ENCODE measurements at places on chromosomes 16 and 17. TPM values are rescaled to one million over a fixed set of nuclear protein-coding genes. Genes with fewer than 3 reads are reported as not detected.

DLX4 gene
- 1.3 TPM for total RNA-seq

MEOX1 gene
- total RNA-seq, result not detected

GRCh38 chr17:31564291-31564690 is 172.8 kb downstream of the RAB11FIP4 start:
- DNase-seq, result no peak

GRCh38 chr17:8557176-8557806 is 73.2 kb downstream of the MYH10 start:
- DNase-seq, result no peak

- DNase-seq, result peak; percentile 57
These were observed 178.7 kb downstream of the SEC14L1 start for GRCh38 chr17:77319211-77320043.

DNA sequence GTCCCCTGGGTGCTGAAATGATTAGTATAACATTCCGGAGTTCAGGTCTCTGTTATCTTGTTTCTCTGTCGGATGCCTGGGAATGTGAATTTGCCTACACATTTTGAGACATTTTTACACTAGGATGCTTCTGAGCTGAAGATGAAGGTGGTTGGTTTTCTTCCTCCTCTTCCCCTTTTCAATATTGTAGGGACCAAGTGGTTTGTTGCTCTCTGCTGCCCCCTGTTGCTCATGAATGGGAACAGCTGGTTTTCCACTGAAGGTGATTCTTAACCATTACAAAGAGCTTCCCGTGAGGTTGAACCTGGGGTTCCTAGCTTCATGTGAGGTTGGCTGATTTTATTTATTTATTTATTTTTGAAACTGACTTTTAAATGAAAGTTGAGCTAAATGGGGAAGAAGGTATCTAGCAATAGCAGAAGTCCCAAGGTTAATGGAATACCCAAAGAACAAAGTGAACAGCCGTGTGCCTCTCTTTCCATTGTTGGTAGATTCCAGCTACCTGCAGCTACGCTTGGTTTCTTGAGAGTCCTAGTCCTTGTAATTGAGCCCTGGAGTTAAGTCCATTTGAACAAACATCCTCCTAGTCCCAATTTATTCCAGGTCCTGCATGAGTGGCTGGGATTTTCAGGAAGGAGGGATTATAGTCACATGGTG is 983.9 kb upstream of the EEF2KMT start:
- peak; percentile 36 for DNase-seq

EME1 gene
- 38.2 TPM for total RNA-seq

NTHL1 gene
- 51.5 TPM for total RNA-seq

CDH15 gene
- total RNA-seq, result not detected

DNA sequence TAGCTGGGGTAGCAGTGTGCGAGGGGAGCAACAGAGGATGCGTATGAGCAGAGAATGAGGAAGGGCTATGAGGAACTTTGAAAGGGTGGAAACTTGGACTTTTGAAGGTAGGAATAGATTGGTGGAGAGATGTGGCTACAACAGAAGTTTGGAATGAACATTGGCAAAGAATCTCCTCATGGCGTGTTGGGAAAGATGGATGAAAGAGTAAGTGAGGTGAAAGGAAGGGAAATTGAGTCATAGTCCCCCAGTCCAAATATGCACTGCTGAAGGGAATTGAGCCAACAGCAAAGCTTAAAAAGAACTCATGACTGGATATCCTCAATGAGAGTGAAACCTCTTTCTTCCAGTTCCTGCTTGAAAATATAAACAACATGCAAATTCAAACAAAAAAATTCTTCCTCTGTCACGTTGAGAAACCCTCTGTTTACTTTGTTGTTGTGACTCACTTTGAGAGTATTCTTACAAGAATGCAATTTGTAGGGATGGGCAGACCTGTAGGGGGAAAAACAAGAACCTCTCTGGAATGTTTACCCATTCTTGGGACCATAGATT is 313.2 kb upstream of the KCNJ16 start:
- no peak for DNase-seq
